ENCODE measurements at places on chromosomes 1 and 21.

GRCh38 chr1:99292886-99293285 lies 28.6 kb downstream of the PLPPR4 start:
- no peak for DNase-seq

DNA sequence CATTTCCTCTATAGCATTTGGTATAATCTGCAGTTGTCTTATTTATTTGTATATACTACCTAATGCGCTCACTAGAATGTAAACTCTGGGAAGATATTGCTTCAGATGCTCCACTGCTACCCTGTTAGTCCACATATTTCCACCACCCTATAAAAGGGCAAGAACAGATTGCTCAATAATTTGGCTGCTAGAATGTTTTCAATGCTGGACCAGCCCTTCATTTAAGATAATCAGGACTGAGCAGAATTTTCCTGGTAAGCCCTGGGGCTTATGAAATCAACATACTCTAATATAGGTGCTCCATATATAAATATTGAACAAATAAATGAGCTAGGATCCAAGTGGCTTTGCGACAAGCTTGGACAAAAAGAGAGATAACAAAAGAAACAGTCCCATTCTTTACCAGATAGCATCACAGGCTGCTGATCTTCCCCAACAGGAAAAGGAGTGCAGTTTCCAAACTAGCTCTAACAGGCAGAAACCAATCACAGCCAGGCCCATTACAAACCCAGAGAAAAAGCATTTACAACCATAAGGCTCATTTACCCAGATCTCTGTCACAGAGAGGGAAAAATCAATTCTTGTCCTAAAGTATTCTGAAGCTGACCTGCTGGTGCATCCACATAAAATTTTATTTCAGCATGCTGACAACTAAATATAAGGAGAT lies 8.3 kb downstream of the BCAR3 start:
- DNase-seq, result no peak

GRCh38 chr1:180571832-180572636 lies 13.3 kb downstream of the OVAAL start:
- no peak for DNase-seq

GRCh38 chr1:42753070-42753469 lies 13.0 kb upstream of the CLDN19 start:
- DNase-seq, result no peak

DNA sequence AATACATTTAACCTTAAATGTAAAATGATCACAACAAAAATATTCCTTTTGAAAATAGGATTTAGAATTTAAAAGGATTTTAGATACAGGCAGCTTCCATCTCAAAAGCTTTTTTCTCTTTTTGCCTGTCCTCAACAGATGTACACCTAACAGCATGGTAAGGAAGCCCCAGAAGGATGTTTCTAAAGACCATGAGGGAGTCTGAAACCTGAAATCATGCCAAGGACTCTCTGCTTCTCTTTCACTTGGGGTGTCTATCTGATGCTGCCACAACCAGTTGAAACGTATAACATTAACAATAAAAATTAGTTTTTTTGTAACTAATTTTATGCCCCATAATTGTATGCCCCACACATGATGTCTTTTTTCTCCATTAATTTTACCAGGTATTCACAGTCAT lies 5.4 kb upstream of the ZNF281 start:
- no peak for DNase-seq

GRCh38 chr1:174077749-174078490 lies 55.8 kb upstream of the RC3H1 start:
- no peak for DNase-seq

DNA sequence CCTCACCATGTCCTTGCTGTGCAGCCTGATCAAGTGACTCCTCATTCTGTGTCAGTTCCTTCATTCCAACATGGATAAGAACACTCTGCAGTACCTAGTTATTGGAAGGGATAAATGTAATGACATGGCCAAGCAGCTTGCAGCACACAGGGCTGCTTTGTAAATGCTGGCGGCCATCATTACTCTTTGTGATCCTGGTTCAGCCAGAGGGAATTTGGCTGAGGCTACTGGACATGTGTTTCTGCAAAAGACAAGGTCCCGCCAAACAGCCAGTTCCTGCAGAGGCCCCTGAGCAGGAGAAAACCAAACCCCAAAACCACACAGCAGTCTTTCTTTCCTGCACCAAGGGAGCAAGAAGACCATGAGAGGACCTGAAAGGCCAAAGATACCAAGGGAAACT lies 495.8 kb downstream of the AJAP1 start:
- no peak for DNase-seq

- no peak for DNase-seq
Measured at GRCh38 chr1:108933944-108934343, 29.3 kb downstream of the CLCC1 start.

DNA sequence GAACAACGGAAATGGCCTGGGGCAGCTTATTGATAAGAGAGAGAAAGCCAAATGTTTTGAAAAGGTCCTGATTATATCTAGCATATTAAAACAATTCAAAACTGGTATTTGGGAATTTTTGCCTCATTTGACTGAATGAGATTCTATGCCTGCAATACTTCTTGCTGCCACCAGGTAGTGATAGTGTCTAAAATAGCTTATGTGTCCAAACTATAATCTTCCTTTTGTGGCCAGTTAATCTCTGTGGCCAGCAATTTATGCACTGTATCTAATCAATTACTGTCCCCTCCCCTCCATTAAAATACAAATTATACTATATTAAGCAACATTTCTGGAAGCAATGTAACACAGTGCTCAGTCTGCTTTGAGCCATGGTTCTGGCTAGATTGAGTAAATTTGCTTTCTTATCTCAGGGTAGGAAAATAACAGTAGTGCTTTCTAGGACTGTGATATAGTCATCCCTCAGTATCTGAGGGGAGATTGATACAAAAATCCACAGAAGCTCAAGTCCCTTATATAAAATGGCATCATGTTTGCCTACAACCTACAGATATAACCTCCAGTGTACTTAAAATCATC lies 91.8 kb downstream of the FOXD2 start:
- no peak for DNase-seq

DNA sequence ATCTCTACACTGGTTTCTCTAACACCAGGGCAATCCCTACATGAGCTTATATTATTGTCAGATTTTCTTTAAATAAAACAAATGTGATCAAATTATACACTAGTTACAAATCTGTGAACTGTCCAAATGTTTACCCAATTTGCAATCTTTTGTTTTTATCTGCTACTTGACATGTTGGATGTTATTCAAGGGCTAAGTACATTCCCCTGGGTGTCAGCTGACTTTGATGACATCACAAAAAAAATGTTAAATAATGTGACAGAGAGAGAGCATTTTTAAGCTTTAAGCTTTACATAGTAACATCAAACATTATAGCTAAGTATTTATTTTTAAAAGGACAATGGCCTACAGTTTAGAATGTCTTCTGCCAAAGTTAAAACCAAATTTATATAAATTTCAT lies 431.3 kb upstream of the PKN2 start:
- no peak for DNase-seq

GRCh38 chr1:197735461-197735860 lies 39.8 kb downstream of the DENND1B start:
- no peak for DNase-seq

GRCh38 chr1:154626456-154627256 lies 18.7 kb upstream of the ADAR start:
- DNase-seq, result no peak

DNA sequence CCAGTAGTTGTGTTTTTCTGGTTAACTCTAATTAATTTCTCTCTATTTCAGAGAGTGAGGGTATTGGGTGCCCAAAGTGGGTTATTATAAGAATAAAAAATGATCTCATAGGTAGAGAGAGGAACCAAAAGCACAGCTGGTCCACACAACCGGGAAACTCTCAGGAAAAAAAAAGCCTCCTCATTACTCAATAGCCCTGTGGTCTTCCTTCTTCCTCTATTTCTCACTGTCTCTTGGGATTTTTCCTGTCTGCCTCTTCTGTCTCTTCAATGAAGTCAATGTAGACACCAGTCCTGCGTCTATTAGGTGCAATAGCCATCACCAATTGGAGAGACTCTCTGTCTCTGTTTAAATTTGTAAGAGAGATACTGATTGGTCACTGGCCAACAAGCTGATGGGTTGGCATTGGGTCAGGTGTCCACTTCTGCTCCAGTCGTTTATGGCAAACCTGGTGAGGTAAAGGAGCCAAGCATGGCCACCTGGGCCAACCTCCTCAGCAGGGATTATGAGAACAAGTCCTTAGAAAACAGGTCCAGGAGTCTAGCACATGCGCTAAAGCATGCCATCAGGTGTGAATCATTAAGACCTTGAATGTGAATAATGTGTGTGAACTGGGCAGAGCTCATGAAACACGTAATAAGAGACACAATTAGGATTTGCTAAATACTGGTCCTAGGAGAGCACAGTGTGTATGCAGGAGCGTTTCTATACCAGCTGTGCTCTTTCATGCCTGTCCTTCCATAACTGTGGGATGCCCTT lies 443.0 kb upstream of the RUNX1 start:
- DNase-seq, result no peak

DNA sequence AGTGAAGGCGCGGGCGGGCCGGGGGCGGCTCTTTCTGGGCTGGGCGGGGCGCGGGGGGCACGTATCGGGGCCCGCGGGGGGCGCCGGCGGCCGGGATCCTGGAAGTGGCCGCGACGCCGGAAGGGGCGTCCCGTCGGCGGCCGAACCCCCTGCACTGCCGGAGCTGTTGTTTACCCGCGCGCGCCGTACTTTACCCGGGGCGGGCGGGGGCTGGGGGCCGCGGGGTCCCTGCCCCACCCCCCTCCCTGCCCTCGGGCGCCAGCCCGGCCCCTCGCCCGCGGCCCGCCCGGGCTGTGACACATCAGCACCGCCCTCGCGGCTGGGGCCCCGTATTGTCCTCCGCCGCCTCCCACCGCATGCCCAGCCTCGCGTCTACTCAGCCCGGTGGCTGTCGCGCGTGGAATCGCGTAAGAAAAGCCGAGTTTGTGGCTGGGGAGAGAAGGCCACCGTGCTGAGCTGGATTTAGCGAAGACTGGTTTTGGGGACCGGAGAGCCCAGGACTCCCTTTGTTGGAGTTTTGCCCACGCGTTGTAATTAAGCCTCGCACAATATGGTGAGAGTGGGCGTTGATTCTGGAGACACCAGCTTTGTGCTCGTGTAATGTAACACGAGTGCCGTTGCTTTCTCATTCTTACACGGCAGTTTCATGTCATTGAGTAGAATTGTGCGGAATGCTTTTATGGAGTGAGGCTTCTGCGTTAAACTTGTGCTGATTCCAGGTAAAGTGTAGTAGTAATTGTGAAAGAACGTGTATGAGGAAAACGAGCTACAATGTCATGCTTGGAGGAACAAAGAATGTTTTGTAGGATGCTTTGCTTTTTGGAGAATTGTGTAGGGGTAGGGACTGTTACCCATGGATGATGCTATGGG lies 559 bp downstream of the BACH1 start:
- peak; percentile 54 for DNase-seq

- DNase-seq, result no peak
Measured at GRCh38 chr1:171296897-171297296, 17.1 kb upstream of the FMO4 start.

DNA sequence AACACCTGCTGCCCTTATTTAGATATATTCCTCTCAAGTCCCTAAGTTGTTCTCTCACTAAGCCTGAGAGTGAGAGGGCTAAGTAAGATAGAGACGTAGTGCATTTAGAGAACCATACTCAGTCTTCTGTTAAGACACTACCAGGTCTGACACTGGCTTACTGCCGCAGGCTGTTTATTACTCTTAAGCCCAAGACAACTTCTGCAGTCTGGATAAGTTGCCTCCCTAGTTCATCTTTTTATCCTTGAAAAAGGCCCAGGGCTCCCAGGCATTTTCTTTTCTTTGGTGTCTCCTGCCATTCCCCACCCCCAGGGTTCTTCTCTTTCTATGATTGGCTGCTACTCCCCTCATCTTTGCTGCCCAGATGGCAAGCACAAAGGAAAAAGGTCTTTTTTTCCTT lies 38.7 kb downstream of the CACHD1 start:
- no peak for DNase-seq

- DNase-seq, result no peak
Measured at GRCh38 chr1:243435836-243436235, 180.0 kb downstream of the SDCCAG8 start.

GRCh38 chr1:240616018-240616417 lies 4.1 kb upstream of the GREM2 start:
- DNase-seq, result no peak

DNA sequence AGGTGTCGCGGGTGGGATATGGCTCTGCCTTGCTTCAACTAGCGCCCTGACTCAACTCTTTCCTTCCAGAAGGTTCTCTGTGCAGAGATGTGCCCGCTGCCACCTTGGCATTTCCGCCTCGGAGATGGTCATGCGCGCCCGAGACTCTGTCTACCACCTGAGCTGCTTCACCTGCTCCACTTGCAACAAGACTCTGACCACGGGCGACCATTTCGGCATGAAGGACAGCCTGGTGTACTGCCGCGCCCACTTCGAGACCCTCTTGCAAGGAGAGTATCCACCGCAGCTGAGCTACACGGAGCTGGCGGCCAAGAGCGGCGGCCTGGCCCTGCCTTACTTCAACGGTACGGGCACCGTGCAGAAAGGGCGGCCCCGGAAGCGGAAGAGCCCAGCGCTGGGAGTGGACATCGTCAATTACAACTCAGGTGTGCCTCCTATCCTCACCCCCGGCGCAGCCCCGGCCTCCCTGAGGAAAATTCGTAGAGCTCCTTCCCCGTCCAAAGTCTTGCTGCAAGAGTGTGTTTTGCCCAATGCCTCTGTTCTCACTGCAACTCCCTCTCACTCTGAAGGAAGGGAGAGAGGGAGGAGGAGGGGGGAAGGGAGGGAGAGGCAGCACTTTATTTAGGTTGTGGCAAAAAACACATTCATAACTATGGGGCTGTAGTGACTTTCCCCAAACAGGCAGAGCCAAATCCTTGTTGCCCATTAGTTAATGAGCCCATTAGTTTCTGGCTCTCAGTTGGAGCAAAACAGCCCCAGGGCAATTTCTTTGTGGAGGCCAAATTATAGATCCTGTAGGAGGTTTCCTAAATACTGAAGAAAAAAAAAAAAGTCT lies 4.3 kb downstream of the LHX9 start:
- DNase-seq, result no peak

GRCh38 chr1:208093046-208093445 lies 151.1 kb downstream of the PLXNA2 start:
- DNase-seq, result no peak

DNA sequence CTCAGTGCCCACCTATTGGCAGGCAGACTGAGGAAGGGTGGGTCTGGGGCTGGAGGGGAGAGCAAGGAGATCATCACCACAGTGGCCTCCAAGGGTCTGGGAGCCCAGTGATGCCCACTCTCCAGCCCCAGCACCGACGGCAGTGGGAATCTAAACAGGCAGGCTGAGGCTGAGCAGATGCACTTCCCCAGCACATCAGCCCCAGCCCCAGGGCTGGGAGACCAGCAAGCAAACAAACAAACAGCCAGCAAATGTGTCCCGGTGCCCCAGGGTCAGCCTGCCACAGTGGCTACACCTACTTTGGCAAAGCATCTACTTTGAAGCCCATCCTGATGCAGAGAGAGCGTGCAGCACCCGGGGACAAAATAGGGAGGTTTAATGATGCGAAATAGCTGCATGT lies 216.3 kb upstream of the ZC3H12A start:
- no peak for DNase-seq

DNA sequence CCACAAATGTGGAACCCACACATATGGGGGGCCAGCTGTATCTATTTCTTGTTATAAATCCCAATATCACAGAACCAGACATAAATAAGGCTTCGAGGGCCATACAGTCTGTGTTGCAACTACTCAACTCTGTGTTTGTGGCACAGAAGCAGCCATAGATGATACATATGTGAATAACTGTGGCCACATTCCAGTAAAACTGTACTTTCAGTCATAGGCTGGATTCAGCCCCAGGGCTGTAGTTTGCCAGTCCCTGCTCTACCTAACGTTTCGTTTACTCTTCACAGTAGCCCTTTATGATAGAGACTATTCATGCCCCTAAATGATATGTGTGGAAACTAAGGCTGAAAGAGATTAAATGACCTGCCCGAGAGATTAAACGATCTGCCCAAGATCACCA lies 48.7 kb downstream of the FHAD1 start:
- no peak for DNase-seq
